EH (cell line): ENCODE measurements at places on chromosomes 1 and 21.

GRCh38 chr1:57882934-57883641 is 459.2 kb upstream of the DAB1 start:
- no peak for DNase-seq

GRCh38 chr1:59156526-59157199 is 140.2 kb upstream of the FGGY start:
- peak; percentile 64 for DNase-seq

GRCh38 chr1:54888080-54888733 is 1.2 kb upstream of the DHCR24 start:
- no peak for DNase-seq

- no peak for DNase-seq
Observed at GRCh38 chr21:14763695-14764064, 217.6 kb upstream of the SAMSN1 start.

DNA sequence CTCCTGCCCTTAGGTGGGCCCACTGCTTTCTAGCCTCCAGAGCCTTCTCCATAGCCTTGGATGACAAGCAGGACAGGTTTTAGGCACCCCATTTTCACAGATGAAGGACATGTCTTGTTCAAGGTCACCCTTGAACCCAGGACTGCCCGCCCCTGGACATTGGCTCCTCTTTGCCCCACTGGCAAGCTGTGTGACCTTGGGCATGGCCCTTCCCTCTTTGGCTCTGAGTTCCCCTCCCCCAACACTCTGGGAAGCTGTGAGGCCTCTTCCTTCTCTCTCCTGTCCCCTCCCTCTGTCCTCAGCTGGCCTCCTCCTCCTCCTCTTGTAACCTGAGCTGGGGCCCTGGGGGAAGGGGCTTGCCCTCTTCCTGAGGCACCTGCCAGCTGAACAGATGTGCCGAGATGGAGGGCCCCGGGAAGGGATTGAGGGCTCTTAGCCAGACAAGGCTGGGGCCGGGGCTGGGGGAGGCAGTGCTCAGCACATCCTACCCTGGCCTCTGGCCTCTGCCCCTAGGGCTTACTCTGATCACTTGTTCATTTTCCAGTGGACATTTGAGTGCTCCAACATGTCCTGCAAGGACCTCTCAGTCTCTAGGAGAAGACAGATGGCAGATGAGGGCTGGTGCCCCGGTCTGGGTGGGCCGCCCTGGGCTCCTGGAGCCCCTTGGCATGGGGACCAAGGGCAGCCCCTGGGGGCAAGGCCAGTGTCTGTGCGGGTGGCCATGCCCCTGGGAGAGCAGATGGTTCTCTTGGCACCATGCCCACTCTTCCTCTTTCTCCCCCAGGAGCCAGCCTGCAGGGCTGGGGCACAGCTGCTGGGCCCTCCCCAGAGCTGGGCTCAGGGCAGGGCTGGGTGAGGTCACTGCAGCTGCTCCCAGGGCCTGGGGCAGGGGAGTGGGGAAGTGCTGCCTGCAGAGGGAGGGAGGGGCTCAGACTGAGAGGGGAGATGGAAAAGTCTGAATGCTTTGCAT is 10.7 kb downstream of the FOXO6 start:
- DNase-seq = peak; percentile 23

DNA sequence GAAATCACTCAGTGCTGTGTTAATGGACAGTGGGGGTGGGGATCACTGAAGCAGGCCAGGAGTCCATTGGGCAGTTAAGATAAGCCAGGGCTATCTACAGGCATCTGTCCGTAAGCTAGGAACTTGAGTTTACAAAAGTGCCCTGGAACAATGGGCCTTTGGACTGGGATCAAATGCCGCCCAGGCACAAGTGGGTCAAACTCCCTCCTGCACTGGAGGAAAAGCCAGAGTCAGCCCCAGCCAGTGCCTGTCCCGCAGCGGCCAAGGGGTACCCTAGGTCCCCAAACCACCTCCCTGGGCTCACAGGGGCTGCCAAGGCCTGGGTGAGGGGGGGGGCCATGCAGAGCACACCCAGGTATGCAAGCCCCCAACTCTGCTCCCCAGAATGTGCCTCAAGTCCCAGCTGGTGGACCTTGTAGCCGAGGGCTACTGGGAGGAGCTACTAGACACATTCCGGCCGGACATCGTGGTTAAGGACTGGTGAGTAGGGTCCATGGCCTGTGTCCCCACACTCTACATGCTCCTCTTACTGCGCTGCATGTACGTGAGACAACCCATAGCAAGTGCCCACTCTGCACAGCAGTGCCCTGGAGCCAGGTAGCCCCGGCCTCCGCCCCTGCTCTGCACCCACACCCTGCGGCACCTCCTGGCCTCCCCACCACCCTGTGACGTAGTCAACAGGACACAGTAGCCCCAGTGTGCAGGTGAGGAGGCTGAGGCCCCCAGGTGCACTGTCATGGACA is 7.7 kb downstream of the FBXO6 start:
- no peak for DNase-seq

DNA sequence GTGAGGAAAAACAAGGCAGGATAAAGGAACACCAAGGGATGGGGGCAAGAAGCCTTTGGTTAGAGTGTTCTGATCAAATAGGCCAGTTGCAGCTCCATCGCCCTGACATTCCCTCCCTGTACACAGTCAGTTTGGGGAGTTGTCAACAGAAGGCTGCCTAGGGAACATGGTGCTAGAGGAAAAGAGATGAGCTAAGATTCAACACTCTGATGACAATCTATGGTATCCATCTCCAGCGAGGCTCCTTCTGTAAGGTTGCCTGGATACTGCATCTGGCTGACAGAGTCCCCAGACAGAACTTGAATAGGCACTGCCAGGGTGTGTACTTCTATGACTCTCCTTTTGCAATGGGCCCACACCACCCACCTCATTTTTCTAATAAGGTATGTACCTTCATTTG is 11.2 kb upstream of the SLAMF9 start:
- no peak for DNase-seq

- DNase-seq = no peak
Observed at GRCh38 chr1:1393014-1393413, 6.1 kb downstream of the CCNL2 start.

DNA sequence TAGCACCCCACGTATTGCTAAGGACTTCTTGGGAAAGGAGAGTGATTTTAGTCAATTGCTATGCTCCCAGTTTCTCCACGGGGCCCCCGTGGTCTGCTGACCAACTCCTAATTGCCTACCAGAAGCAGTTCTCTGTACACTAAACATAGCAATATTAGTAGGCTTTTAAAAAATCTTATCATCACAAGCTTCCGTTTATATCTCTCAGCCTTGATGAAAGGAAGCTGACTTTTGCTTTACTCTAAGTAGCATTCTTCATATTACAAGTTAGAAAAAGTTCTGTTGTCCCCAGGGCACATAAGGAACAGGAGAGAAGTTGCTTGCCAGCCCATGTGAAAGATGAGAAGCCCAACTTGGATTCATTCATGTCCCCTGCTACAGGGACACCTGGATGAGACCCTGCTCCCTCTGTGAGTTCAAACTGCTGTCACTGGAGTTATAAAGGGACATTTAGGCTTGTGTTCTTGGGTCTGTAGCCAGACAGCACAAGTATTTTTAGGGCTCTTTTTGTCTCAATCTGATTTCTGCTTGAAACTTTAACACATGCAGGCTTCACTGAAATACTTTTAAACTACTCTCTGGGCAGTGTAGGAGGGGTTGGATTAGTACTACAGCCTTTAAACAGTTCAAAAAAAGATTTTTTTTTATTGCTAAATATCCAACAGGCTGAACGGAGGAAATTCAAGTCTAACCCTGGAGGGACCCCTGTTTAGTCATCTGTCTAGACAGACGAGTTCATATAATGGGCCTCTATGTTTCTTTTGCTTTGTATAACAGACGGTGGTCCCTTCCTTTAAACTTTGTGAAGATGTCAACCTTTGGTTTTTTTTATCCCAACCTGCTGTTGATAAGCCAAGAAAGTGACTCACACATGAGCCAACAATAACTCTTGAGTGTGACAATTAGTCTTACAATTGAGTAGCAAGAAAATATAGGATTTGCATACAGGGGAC is 29.5 kb downstream of the TGFB2 start:
- DNase-seq = peak; percentile 60

DNA sequence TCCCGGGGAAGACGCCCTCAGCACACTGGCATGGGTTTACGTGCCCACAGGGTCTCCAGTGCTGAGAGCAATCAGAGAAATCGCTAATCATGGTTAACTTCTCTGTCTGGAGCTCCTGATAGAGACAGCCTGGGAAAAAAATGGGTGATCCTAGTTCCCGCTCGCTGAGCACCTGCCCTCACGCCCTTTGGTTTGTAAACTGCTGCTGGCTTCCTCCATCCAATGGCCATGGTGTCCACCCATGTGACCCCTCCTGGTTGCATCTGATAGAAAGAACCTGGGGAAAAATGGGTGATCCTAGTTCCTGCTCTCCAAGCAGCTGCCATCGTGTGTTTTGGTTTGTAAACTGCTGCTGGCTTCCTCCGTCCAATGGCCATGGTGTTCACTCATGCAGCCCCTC is 402.2 kb downstream of the PRDM2 start:
- DNase-seq = no peak

GRCh38 chr1:6886523-6886922 is 101.3 kb downstream of the CAMTA1 start:
- DNase-seq = no peak

- no peak for DNase-seq
Observed at GRCh38 chr1:235250430-235250829, 77.5 kb downstream of the ARID4B start.

DNA sequence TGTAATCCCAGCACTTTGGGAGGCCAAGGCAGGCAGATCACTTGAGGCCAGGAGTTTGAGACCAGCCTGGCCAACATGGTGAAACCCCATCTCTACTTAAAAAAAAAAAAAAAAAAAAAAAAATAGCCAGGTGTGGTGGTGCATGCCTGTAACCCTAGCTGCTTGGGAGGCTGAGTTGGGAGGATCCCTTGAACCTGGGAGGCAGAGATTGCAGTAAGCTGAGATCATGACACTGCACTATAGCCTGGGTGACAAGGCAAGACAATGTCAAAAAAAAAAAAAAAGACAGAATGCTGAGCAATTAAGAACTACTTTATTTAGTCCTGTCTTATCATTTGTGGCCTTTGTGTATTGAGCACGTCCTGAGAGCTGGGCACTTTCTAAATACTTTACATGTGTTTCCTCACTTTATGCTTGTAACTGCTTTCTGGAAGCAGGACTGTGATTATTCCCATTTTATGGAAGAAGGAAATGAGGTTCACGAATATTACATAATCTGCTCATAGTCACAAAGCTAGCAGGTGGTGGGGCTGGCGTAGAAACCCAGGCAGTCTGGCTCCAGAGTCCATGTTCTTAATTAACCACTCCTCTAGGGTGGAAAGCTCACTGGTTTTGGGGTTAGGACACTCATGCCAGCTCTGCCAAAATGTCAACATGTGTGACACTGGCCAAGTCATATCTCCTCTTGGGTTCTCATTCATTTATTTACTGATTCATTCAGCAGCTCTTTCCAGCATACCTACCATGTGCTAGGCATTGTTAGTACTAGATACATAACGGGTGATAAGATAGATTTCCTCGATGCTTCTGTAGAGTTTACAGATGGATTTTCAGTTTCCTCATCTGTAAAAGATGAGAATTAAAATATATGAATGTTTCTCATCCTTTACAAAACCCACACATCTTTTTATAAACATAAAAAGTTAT is 57.7 kb downstream of the DDR2 start:
- peak; percentile 88 for DNase-seq

DNA sequence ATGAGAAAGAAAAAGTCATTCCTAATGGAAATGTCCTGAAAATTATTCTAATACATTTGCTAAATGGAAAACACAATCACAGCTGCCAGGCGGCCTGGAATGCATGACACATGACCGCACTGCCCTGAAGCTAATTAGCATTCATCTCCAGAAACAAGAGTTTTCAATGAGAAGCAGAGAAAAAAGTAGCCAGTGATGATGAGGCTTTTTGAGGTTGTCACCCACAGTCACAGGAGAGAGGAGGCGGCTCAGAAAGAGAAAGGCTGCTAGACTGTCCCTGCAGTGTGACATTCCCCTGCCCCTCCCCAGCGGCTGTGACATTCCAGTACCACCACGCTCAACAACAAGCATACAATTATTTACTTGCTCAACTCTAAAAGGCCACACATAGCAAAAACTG is 122.9 kb upstream of the KRTAP19-8 start:
- peak; percentile 40 for DNase-seq

DNA sequence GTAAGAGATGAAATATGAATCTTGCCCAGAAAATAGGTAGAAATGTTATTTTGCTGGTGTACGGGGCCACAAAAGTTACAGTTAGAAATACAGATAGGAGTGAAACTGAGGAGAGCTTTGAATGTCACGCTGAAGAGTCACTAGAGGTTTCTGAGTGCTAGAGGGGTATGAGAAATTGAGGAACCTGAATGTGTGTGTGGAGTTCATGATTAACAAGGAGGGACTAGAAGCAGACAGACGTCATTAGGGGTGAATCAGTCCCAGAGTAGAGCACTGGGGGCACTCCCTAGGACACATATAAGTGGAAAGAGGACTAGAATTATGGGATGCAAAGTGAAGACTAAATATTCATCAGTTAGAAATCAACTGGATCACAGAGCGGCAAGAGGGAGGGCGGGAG is 188.9 kb upstream of the MAP1LC3C start:
- no peak for DNase-seq

GRCh38 chr1:25804244-25804963 is 4.4 kb downstream of the SELENON start:
- DNase-seq = no peak

- DNase-seq = no peak
Observed at GRCh38 chr1:219505886-219506285, 107.0 kb downstream of the ZC3H11B start.

DNA sequence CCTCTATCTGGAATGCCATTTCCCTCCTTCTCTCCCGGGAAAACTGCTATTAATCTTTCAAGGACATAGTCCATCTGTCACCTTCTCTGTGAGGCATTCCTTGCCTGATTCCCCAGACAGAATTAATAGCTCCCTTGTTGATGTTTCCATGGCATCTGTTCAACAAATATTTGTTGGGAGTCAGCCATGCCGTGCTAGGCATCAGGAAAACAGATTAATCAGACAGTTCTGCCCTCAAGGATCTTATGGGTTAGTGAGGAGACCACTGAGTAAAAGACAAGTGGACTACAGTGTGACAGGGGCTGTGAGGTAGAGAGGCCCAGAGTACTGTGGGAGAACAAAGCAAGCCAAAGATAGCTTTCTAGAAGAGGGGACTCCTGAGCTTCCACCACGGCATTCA is 11.4 kb upstream of the MAGOH start:
- DNase-seq = peak; percentile 40

- no peak for DNase-seq
Observed at GRCh38 chr1:209767096-209767495, 11.2 kb downstream of the TRAF3IP3 start.
